ENCODE measurements at places on chromosomes 5 and 9.

- DNase-seq, result no peak
These were observed 35.5 kb upstream of the GLRX start for GRCh38 chr5:95858023-95858461.

GRCh38 chr9:122498883-122499288 lies 11.7 kb upstream of the OR1J2 start:
- peak; percentile 2 for DNase-seq

GRCh38 chr5:113330533-113331208 lies 104.1 kb downstream of the TSSK1B start:
- peak; percentile 25 for DNase-seq

DNA sequence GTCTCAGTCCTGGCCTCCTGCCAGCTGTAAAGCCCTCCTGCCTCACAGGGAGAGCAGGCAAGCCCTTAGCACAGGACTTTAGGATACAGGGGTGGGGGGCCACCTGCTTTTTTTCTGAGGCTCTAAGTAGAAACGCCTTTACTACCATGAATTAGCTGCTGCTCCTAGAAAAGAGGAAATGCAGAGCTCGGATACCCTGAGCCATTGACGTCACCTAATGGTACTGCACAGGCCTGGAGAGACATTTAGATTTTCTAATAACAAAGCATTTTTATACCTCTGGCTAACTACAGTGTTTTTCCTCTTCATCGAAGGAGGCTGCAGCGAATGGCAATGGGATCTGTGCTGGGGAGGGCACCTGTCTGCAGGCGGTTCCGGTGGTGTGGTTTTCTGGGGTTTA lies 137.0 kb downstream of the WDR41 start:
- no peak for DNase-seq

DNA sequence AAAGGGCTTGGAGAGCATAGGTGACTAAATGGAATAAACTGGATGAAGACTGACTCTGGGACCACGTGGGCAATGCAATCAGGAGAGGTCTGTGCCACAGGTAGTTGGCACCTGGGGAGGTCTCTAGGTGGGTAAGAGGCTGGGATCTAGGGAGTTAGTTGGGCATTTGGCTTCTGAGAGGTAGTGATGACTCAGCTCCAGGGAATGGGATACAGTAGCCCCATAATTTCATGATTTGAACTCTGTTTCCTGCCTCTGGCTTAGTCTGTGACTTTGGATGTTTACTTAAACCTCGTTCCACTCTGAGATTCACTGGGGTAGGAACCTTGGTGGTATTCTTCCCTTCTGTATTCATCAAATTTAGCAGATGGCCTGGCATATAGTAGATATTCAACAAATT lies 240.8 kb downstream of the KIF4B start:
- DNase-seq, result no peak

GRCh38 chr5:40677456-40677855 lies 2.3 kb upstream of the PTGER4 start:
- DNase-seq, result no peak

Measured in right kidney (tissue), 9 donors.